ENCODE measurements at places on chromosomes 13 and 19.

DNA sequence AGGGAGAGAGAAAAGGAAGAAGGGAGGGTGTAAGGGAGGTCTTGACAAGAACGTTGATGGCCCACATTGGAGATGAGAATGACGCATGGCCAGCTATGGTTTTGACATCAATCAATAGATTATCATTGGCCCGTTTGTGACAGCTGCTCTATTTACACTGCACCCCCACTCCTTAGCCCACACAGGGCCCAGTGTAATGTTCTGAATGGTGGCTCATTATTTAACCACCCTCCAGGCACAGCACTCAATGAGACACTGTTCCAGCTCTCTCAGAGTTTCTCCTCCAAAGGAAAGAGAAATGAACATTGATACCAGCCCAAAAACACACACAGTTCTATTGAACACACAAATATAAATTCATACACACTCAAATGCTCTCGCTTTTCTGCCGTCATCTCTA, 173.0 kb upstream of the IPO5 start:
- DNase-seq, result no peak

DNA sequence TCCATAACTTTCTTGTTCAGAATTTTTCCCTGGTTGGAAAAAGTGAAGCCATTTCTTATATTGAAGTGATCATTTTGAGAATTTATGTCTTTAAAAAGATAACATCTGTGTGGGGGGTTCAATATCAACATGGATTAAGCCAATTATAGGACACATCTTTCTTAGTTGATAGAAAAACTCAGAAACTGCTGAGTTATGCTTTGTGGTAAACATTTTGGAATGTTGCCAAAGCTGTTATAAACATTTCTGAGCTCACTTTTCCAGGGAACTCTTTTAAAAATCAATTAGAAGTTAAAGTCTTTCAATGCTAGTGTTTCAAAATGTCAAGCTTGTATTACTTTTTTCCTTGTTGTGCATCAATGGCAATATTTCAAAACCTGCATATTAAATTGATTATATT, 248.8 kb downstream of the DACH1 start:
- DNase-seq, result no peak

DNA sequence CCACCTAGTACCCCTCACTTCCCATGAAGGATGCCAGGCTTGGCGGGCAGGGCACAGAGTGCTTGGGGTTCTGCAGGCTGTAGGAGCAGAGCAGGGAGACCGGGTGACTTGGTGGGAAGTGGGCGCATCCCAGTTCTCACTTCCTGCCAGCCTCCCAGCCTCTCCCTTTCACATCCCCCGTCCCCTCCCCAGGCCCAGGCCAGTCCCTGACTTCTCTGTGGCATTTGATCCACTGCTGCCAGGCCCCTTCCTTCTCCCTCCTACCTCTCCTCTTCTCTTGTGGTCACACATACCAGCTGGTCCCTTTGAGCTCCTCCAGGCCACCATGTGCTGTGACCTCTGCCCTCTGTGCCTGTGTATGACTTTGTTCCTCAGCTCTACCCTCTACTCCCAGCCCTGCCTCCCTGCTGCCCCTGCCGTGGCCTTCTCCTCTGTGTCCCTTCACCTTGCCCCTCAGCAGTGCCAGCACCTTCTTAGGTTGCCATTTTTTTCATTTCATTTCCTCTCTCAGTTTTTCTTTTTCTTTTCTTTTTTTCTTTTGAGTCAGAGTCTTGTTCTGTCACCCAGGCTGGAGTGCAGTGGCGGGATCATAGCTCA, 19.5 kb downstream of the MYO1F start:
- DNase-seq, result no peak

GRCh38 chr13:110359840-110360301, 52.8 kb downstream of the COL4A2 start:
- DNase-seq, result no peak

DNA sequence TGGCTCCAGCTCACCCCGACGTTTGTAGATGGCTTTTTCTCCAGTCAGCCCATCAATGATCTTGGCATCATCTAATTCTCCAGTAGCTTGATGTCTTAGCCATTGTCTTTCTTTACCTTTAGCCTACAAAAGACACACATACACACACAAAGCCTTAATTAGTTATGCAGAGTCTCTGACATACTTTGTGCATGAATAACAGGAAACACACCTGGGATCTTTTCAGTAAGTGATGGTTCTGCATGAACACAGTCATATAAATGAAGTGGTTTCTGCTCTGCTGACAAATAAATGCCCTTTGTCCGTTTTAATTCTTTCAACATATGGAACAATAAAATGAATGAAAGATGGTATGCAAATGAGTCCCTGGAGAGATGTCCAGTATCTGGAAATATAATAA, 133.3 kb downstream of the RGCC start:
- DNase-seq, result no peak

DNA sequence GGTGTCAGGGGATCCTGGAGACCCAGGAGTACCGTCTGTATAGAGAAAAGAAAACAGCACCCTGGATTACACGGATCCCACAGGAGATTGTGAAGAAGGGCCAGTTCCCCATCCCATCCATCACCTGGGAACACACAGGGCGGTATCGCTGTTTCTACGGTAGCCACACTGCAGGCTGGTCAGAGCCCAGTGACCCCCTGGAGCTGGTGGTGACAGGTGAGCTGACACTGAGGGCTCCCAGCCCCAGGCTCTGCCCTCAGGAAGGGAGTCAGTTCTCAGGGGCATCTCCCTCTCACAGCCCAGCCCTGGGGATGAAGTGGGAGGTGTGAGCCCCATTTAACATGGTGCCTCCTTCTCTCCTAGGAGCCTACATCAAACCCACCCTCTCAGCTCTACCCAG, 1.3 kb downstream of the LILRA1 start:
- DNase-seq, result no peak

Data from sciatic nerve (tissue), 2 donors.